ENCODE measurements at places on chromosomes 4 and X.

DNA sequence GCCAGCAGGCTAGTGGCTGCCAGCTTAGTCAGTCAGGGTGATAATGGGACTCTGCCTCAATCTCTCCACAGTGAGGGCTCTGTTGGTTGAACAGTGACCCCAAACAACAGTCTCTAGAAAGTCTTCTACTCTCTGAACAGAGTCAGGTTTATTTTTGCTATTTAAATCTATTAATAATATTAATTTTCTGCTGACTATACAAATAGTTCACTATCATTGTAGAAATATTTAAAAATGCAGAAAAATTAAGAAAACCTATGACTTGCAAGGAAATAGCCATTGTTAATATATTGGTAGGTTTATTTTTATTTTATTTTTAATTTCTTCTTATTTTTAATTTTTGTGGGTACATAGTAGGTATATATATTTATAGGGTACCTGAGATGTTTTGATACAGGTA is 67.9 kb upstream of the AADAT start:
- no peak for DNase-seq

DNA sequence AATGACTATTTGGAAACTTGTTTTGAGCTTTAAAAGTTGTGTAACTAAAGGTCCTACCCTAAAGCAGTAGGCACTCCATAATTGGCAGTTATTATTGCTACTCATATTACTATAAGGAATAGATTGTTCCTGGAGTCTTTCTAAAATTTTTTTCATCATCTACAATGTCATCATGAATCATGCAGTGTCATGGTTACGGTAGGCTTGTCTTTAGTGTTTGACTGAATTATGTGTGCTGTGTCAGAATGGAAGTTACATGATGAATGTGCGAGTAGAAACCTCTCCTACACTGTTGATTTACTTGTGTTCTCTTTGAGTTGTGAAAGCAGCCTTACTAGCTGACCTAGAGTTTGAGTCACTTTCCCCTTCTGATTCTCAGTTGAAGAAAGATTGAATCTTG is 1099.9 kb downstream of the RAPGEF2 start:
- no peak for DNase-seq

- no peak for DNase-seq
Observed at GRCh38 chrX:68175562-68175961, 257.7 kb downstream of the OPHN1 start.

- no peak for DNase-seq
Observed at GRCh38 chrX:69029771-69030170, 135.5 kb downstream of the PJA1 start.

- DNase-seq, result no peak
Observed at GRCh38 chr4:134463771-134464170, 262.2 kb upstream of the PABPC4L start.

DNA sequence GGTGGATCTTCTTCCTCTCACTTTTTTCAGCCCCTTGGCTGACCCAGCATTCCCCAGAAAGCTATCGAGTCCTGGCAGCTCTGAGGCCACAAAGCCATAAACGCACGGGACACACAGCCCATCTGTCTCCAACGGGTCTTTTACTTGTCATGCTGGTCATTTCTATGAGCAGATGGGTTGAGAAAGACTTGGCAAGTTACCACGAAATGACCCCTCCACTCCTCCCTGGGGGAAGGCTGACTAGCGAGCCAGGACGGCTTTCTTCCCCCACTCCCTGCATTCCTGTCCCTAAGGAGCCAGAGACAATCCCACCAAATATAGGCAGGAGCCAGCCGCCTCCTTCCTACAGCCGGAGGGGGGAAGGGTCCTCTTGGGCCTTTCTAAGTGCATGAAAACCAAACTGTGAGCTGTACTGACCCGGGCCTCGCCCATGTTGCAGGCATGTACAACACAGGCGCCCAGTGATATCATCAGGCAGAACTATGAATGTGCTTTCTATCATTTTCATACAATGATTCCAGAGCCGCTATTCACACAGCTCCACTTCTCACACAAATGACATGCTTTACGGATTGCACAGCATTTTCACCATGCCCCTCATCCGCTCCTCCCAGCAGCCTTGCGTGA is 28.6 kb downstream of the AFAP1 start:
- no peak for DNase-seq

- DNase-seq, result no peak
Observed at GRCh38 chrX:28693101-28693500, 105.9 kb downstream of the IL1RAPL1 start.

- DNase-seq, result no peak
Observed at GRCh38 chr4:112146502-112146813, 1.2 kb downstream of the FAM241A start.

GRCh38 chr4:39255266-39255665 is 72.9 kb downstream of the WDR19 start:
- DNase-seq, result no peak

- no peak for DNase-seq
Observed at GRCh38 chr4:124090021-124090420, 622.5 kb downstream of the ANKRD50 start.

- DNase-seq, result no peak
Observed at GRCh38 chr4:52244103-52244775, 193.1 kb downstream of the SPATA18 start.
